AG09319 (cell line): ENCODE measurements at places on chromosomes 11 and 22.
A peak's percentile ranks its signal among the peaks of the same experiment; 100 is the strongest.

DNA sequence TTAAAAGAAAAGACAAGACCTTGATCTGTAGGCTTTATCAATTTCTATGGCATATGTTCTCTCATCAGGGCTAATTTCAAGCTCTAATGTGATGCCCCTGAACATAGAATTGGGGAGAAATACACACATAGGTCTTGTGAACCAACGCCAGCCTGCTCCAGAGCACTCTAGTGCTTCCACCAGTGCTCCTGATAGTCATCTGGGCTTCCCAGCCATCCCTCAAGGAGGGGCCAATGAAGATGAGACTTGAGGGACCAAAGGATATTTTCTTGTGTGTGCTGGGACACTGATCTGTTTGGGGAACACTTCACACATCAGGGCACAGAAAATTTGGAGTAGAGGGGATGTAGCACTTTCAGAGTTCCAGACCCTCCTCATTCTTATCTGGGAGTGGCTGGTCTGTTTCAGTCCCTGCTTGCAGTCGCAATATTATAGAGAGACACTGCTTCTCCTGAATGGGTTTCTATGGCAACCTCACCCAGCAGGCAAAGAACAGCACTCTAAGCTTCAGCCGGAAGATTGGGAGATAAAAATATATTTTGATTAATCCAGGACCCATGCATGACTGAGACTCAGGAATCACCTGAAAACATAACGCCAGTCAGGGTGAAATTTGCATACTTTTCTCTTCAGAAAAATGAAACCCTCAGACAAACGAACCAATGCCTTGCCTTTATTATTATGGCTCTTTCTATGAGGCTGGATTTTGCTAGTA lies 28.4 kb upstream of the SCN3B start:
- no peak for DNase-seq

- DNase-seq: no peak
Measured at GRCh38 chr11:45733176-45733575, 67.8 kb upstream of the CHST1 start.

GRCh38 chr11:64529559-64530520 lies 61.2 kb upstream of the SLC22A12 start:
- DNase-seq: no peak

GRCh38 chr11:68942751-68943271 lies 38.0 kb downstream of the MRGPRD start:
- DNase-seq: no peak

GRCh38 chr22:40534379-40535188 lies 101.9 kb downstream of the MRTFA start:
- no peak for DNase-seq

GRCh38 chr22:18005201-18005926 lies 19.0 kb downstream of the MICAL3 start:
- no peak for DNase-seq

DNA sequence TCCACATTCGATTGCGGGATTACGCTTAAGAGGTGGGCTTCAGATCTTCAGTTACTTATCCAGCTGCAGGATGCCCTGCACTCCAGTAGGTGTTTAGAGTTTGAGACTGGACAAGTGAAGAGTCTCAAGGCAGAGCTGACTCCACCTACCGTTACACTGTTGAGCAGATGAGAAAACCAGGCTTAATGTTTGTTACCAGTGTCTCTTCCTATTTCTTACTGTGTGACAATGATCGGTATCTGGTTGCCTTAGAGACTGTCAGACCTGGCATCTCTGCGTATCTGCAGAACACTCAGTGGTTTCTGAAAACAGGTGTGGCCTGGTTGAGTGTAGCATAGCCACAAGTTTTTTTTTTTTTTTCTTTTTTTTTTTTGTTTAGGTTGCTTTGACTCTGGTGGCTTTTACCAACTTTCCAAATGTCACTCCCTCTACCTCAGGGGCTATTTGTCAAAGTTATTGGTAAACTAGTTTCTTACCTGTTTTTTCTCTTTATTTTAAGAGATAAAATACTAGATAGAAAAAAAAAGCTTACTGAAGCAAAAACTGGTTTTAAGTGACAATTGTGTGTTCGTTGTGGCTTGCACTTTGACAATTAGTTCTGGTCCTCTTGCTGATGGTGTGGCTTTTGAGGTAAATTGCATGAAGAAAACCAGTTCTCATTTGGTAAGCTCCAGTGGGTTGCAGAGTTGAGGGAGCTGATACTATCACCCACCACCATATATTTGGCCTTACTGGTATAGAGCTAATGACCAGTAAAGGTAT lies 284.8 kb downstream of the ETS1 start:
- no peak for DNase-seq

DNA sequence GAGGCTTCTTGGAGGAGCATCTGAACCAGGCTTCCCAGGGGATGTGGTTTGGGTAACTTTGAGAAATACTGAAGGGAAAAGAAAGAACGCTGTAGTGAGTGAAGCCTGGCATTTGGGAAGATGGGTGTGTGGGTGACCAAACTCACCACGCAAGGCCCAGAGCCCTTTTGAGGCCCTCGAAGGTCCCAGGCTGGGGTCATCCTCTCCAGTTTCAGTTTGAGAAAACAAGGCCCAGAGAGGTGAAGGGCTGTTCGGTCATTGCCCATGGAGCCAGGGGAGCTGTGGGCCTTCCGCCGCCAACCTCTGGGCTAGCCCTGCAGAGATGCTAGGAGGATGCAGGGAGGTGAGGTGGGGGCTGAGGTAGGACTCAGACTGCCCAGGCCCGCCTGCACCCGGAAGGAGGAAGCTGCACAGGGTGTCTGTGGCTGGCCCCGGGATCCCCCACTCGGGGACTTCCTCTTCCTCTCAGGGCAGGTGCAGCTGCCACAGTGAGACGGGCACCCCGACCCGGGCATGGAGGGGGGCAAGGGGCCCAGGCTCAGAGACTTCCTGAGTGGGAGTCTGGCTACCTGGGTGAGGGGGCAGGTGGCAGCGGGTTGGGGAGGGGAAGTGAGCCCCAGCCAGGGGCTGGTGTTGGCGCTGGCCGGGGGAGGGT lies at the start of gene CCDC88B:
Gene CCDC88B, plus strand, starts transcription at position 451 of the 655 bp plus-strand sequence. Its CDS starts 63 bp downstream, at position 514.
- no peak for DNase-seq

DNA sequence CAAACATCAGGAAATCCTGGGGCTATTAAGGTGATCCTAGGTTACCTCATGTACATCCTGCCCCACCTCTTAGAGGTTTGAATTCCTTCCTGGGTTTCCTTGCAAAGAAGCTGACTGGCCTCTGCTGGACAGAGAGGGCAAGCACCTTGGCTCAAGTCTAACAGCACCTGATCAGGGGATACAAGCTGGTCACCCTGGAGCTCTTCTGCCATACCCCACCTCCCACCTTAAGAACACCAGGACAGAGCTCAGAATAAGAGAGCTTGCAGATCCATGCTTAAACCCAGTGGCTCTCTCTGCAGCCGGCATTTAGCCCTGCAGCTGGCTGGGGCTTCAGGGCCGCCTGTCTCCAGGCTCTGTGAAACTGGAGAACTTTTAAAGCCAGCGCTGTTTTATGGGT lies 386.6 kb upstream of the NARS2 start:
- DNase-seq: no peak

DNA sequence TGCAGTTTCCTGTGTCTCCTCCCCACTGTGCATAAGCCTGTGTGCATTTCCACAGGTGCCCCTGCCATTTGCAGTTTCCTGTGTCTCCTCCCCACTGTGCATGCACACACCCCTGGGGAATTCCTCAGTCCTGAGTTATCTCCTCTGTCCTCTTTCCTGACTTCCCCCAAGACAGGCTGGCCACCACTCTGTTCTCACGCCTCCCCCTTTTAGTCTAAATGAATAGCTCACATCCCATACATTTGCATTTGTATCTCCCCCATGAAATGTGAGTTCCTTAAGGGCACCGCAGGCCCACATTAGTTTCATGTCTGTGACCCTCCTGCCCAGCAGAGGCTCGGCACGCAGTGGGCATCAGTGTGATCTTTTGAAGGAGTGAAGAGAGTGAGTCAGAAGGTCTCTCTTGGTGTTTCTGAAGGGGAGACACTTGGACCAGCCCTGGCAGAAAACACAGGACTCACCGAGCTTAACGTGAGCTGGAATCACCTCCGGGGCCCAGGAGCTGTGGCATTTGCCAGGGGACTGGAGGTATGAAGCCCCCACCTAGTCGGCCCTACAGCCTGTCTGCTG lies 6.2 kb downstream of the LRRC74B start:
- no peak for DNase-seq

DNA sequence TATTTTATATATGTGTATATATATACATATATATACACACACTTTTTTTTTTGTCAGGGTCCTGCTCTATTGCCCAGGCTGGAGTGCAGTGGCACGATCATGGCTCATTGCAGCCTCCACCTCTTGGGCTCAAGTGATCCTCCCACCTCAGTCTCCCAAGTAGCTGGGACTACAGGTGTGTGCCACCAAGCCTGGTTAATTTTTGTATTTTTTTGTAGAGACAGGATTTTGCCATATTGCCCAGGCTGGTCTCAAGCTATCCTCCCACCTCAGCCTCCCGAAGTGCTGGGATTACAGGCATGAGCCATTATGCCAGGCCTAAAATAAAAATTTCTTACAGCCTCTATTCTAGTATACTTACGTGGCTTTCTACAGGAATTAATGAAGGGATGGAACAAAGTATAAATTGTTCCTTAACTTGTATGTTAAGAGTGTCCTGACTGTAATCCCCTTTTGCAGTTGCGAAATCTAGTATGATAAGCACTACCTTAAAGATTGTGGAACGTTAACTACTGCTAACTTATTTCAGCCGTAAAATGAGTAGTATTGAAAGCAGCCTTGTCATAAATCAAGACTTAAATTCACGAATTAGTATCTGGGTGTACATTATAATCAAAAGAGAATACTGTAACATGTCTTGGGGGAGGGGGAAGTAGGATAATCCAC lies 2.1 kb downstream of the TRAF6 start:
- DNase-seq: no peak

DNA sequence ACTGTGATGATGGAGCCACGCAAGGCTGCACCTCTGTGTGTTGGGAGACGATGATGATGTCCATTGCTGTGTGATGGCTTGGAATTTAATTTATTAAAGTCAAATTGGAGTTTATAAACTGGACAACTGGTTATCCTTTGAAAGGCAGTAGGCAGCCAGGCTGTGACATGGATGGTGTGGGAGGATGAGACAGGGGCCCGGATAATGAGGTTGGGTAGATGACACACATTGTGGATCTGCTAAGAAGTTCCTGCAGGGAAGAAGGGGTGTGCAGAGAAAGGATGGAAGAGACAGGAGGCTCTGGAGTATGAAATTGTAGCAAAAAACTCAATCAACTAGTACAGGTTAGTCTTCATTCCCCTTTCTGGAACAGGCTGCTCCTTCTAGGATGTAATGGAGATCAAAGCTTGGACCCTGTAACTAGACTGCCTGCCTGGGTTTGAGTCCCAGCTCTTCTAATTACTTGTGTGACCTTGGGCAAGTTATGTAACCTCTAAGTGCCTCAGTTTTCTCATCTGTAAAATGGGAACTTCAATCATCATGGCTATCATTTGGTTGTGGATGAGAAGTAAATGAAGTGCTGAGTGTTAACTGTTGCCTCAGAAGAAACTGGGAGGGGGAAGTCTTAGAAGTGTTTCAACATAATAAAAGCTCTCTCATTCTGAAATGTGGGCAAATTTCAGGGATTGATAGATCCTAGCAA lies 4.2 kb upstream of the HINFP start:
- no peak for DNase-seq

- DNase-seq: no peak
Measured at GRCh38 chr11:114031246-114031966, 28.1 kb upstream of the ZBTB16 start.

DNA sequence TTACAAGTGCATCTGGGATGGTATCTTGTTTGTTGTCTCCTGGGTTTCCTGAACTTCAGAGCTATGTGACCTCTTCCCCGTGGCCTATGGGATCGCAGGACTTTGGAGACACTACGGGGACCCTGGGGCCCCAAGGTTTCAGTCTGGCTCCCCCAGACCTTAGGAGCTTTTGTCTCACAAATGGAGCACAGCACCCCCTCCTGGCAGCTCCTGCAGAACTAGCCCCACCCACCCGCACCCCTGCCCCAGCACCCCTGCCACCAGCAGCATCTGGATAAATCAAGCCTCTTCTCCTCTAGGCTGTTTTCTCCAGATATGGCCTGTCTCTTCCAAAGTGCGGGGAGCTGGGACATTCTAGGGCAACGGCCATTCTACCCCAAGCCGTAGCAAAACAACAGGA lies 10.4 kb downstream of the RCOR2 start:
- no peak for DNase-seq

DNA sequence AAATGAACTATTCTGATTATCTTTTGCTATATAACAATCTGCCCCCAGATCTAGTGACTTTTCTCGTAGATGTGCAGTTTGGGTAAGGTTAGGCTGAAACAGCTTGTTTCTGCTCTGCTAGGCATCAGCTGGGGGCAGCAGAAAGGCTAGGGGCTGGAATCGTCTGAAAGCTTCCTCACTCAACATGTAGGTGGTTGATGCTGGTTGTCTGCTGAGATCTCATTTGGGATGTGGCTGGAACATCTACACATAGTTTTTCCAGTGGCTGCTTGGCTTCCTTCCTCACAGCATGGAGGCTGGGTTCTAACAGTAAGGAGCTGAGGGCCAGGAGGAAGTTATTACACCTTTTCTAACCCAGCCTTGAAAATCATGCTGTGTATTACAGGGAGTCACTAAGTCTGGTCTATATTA lies 30.2 kb downstream of the USP47 start:
- no peak for DNase-seq

- no peak for DNase-seq
Measured at GRCh38 chr11:95182397-95182796, 48.6 kb downstream of the SESN3 start.

- no peak for DNase-seq
Measured at GRCh38 chr22:39279170-39279850, 34.5 kb upstream of the PDGFB start.

GRCh38 chr11:75103380-75104026 lies 6.8 kb upstream of the OR2AT4 start:
- DNase-seq: no peak

- DNase-seq: peak; percentile 10
Measured at GRCh38 chr11:112555491-112556364, 295.1 kb upstream of the PLET1 start.

- DNase-seq: no peak
Measured at GRCh38 chr22:42719656-42720262, 911 bp downstream of the A4GALT start.

- DNase-seq: peak; percentile 47
Measured at GRCh38 chr11:105034813-105035620, at the start of gene CASP1. CASP1 (minus strand) TSS chr11:105035144; CDS start chr11:105035113, 31 bp downstream.

DNA sequence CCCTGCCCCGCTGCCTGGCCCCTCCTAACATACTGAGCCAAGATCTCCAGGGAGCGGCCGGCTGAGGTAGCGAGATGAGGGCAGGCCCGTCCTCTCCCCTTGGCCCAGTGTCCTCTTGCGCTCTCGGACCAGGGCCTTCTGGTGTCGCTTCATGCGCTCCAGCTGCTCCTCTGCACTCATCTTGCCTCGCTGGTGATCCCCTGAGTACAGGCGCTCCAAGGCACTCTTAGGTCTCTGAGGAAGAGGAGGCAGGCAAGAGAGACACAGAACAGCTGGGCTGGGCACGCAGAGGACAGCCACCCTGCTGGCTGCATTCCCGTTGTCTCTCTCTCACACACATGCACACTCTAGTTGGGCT lies 50.6 kb downstream of the C11orf58 start:
- DNase-seq: no peak

DNA sequence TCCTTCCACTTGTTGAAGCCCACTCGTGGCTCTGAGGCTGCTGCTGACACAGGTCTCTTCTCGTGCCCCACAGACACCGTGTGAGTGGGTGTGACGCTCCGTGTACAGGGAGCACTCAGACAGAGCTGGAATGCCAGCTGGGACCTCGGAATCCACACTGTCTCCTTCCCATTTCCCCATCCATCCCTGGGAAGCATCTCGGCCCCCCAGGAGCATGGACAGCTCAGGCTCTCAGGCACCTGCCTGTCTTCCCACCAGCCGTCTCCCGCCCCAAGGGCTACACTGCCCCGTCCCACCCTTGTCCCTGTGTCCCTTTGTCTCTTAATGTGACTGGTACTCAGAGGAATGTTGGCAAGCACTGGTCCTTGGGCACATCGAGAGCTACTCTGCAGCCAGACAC lies 63.8 kb downstream of the ARHGAP8 start:
- no peak for DNase-seq
